ENCODE measurements at places on chromosomes 2 and 18.

GRCh38 chr2:152488075-152488474 lies 153.1 kb downstream of the FMNL2 start:
- no peak for DNase-seq

GRCh38 chr18:67715567-67715966 lies 199.0 kb upstream of the DSEL start:
- no peak for DNase-seq

DNA sequence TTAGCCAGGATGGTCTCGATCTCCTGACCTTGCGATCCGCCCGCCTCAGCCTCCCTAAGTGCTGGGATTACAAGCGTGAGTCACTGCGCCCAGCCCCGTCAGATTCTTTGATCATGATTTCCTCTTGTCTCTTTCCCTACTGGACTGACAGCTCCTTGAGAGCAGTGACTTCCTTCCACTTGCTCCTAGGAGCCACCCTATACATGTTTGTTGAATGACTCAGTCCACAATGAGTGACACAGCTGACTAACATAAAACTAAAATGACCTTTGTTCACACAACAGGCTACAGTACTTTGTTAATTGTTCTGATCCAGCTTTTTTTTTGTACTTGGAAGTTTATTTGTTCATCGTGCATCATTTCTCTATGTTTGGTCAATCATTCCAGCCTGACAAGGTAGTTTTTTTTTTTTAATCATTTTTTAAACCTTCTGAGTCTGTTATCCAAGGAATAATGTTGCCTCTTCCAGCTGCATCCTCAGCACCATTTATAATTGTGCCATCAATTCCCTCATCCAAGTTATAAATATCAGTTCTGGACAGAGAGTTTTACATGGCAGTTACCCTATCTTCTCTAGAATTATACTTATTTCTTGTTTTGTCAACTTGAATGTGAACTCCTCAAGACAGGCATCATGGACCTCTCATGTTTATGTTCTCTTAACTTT lies 42.9 kb upstream of the TUBA3E start:
- DNase-seq, result no peak

- peak; percentile 80 for DNase-seq
Observed at GRCh38 chr2:45898819-45899218, 247.3 kb downstream of the PRKCE start.

GRCh38 chr2:63819765-63820717 lies 21.7 kb upstream of the UGP2 start:
- peak; percentile 75 for DNase-seq

GRCh38 chr2:58527647-58528046 lies 286.5 kb upstream of the FANCL start:
- DNase-seq, result no peak

- no peak for DNase-seq
Observed at GRCh38 chr2:170492010-170492409, 223.1 kb upstream of the SP5 start.

DNA sequence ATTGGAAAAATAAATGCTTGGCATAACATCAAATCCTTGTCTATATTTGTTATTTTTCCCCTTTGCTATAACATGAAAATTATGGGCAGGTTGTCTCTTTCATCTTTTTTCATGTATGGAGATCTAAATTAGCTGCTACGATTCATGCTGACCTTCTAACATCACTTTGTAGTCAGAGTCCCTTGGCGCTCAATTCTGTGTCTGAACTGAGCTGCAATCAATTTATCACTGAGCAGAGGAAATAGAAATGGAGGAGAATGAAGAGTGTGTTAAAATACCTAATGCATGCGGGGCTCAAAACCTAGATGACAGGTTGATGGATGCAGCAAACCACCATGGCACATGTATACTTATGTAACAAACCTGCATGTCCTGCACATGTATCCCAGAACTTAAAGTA lies 168.9 kb downstream of the CDH7 start:
- DNase-seq, result no peak

- peak; percentile 57 for DNase-seq
Observed at GRCh38 chr2:36805635-36806224, 109.2 kb downstream of the VIT start.

DNA sequence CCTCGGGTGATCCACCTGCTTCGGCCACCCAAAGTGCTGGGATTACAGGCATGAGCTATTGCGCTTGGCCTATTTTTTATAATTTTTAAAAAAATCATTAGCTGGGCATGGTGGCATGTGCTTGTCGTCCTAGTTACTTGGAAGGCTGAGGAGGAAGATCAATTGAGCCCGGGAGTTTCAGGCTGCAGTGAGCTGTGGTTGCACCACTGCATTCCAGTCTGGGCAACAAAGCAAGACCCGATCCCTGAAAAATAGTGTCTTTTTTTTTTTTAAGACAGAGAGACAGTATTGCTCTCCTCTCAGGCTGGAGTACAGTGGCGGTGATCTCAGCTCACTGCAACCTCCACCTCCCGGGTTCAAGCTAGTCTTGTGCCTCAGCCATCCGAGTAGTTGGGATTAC lies 4.8 kb downstream of the SSB start:
- DNase-seq, result no peak

GRCh38 chr18:71336576-71337210 lies 1047.8 kb downstream of the SOCS6 start:
- no peak for DNase-seq

DNA sequence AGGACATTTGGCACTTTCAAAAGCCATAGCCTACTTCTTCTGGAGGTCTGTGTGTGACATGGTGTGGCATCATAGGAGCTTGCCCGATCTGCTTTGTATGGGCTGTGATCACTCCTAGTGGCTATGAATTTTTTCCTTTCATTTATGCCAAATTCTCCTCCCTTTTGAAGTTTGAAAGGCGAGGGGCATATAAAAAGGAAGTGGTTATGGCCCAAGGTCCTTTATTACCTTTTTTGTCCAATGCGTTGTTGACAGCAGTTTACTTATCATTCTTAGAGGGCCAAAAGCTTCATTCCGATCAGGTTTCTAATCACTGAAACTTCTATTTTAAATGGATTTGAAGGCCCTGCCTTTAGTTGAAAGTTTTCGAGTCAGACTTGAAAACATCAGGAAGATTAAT lies 224.3 kb upstream of the FOSL2 start:
- no peak for DNase-seq

DNA sequence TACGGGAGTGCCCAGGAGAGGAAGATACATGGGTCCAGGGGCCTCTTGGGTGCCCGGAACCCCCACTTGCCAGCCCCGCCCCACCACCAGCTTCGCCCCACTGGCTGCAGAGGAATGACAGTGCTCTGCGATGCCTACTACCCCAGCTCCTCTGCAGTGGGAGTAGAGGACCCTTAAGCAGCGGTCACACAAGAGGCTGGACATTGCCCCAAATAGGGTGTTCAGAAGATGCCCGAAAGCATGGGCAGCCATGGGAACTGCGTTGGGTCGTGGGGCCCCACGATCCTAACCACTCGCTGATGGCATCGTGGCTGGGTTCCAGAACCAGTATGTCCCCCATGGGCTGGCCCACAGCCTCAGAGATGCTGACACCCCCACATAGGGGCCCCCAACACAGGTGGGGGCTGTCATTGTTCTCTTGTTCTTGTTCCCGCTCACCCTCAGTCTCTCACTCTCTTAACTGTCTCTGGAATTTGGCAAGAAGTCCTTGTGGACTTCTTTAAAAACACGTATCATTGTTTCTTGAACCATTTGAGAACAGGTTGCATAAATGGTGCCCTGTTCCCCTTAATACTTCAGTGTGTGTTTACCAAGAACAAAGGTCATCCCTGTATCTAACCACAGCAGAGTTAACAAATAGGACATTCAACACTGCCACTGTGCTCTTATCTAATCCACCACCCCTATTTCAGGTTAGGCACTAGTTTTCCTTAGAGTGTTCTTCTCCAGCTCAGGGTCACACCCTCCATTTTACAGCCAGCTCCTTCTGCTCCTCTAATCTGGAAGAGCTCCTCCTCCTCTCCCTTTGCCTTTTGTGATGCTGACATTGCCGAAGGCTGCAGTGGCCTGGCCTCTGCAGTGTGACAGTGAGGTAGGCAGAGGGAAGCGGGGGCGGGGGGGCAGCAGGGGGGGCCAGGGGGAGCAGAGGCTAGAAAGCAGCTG lies 76.3 kb downstream of the STPG4 start:
- DNase-seq, result no peak

DNA sequence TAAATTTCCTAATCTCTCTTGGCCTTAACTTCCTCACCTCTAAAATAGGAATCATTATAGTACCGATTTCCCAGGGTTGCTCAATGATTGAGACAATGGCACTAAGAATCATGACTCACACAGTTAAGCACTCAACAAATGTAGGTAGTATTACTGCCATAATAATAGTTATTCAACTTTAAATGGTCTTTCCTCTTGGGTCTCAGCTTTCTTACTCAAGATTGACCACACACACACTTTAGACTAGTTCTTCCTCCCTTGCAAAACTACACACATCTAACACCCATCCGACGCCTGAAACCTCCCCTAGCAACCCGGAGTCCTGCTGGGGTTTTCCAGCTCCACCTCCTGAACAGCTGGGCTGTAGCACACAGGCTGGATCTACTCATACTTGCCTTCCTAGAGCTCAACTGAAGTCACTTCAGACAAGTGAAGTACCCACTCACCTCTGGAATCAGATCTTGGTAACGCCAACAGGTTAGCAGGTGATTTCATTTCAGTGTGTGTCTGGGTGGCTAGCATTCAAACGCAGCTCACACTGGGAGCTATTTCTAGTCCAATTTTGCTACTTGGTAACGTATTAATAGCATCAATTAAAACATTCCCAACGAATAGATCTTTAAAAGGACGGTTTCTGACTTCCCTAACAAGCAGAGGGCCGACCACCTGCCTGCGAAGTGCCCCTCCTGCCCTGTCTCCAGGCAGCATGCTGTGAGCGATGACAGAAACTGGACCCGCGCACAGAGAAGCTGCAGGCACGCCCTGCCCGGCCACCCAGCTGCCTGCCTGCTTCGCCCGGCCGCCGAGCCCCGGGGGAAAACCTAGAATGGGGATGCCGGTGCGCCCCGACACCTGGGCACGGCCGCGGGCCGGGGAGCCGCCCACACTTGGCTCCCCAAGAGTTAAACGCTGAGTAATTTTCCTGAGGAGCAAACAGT lies 1.1 kb downstream of the UXS1 start:
- no peak for DNase-seq

GRCh38 chr2:116477229-116477628 lies 1337.3 kb upstream of the DDX18 start:
- DNase-seq, result no peak

DNA sequence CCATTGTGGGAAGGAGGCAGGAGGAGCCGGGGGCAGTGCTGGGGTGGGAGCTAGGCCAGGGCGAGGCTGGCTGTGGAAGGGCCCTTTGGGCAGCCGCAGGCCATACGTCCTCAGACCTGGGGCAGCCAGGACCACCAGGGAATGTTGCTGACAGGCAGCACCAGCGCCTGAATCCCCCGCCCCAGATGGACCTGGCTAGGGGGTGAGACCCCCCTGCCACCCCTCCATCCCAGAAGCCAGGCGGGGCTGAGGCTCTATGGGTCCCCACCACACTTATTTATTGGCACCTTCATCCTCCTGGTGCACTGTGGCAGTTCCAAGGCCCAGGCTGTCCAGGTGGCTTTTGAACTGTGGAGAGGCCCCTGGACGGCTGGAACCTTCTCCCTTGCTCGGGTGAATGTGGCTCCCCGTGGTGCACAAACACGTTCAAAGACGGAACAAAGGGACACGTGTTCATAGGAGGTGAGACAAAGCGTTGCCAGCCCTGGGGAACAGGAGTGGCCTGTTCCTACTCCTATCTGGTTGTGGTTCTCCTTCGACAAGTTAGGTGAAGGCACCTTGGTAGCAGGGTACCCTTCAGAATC lies 35.1 kb downstream of the RAMP1 start:
- no peak for DNase-seq

DNA sequence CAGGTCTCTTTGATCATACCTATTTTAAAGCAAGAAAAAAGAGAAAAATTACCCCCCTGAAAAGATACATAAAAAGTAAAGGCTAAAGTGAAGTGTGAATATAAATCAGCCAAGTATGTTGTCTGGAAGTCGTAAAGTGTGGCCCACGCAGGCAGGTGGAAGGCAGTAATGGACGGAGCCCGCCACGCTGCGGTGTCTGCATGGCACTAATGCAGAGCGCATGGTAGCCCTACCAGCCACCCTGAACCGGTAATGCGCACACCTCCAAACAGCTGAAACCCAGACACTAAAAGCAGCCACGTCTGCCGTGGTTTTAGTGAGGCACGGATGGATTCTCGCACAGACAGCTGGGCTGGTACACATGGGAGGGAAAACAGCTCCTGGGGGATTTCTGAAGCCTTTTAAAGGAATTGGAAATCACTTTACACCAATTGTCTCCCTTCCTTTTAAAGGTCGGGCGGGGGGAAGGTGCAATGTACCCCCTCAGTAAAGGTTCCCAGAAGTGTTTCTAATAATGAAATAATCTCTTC lies 615.2 kb downstream of the CNTNAP5 start:
- no peak for DNase-seq

Data from lower leg skin (tissue), 4 donors.